ENCODE measurements at places on chromosomes 3 and 15.

DNA sequence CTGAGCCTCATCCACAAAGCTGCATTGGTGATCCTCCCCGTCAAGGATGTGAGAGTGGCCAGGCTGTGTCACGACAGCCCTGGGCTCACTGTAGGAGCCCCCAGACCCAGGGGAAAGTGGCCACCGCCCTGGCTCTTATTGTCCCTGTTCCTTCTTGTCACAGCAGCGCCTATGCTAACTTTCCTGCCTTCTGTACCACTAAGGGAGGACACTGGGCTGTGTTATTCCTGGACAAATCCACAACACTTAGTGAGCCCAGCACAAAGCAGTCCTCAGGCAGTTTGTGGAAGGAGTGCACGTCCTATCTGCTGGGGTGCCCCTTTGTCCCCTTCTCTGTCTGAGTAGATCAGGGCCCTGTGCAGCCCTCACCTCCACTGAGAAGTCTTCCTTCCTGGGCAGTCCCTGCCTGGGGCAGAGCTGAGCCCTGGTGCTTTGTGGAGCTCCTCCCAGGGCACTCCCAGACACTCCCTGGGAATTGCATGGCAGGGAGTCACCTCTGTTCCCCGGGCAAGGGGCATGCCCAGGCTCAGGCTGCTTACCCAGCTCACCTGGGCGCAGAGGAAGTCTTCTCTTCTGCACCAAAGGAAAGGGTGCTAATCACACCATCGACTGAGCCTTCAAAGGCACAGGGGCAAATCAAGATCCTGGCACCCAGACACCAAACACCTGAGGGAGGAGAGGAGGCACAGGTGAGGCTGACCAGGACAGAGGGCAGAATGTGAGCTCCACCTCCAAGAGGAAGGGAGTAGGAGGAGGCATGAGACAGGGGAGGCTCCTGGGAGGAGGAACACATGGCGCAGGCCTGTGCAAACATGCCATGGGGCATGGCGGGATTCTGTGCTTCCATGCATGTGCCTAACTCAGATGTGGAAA, 138.7 kb downstream of the KLF13 start:
- DNase-seq, result no peak
- H3K4me1 ChIP-seq, result no peaks in the 10 kb centered on the region
- H3K27ac ChIP-seq, result no peak overlapping the region

DNA sequence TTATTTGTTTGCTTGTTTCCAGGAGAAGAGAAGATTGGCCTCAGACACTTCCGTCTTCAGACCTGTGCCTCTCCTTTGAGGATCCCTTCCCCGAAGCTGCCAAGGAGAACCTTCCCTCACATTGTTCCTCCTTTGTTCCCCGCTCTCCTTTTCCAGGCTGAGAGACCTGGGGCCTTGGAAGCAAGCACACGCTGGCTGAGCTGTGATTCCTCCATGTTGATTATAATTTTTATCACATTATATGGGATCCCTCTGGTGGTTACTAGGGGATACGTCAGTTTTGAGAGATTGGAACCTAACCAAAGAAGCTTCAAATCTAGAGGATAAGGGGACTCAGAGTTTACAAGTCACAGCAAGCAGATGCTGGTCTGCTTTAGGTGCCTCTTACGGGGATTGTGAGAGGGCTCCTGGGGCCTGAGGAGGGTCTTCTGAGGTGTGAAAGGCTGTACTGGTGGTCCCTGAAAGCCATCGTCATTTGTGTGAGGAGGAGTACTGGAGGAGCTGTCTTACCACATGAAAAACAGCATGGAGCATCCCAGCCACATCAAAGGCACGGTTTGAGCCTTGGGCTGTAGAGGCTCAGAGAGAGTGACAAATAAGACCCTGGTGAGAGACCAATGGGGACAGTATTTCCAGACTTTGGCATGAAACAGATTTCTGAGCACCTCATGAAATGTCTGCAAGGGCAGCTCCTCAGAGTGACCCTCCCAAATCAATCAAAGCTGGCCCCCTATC, 760.1 kb upstream of the CFAP20DC start:
- peaks cover 8% of the 10 kb centered on the region for H3K27me3 ChIP-seq
- no peaks in the 10 kb centered on the region for H3K36me3 ChIP-seq
- H3K27ac ChIP-seq, result no peak overlapping the region
- no peak overlapping the region for H3K4me3 ChIP-seq
- DNase-seq, result no peak

DNA sequence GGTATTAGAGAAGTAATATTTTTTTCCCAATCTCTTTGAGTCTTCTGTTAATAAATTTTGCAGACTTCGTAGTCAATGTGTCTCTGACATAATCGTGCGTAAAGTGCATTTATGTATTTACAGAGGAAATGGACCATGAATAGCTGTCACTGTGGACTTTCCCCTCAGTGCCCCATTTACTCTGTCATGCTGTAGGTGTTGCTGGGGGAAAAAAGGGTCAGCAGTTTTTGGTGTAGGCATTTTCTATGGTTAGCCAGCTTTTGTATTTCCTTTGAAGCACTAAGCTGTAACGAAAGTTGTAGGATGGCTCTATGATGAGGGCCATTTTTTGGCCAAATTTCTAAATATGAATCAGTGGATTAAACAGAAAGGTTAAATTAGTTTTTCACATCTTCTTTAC, 598.4 kb downstream of the FGF12 start:
- H3K4me3 ChIP-seq, result no peak overlapping the region
- no peak overlapping the region for H3K27ac ChIP-seq
- peaks cover 3% of the 10 kb centered on the region for H3K27me3 ChIP-seq
- H3K4me1 ChIP-seq, result no peaks in the 10 kb centered on the region

GRCh38 chr15:92001307-92001706, 147.8 kb downstream of the SLCO3A1 start:
- no peak for DNase-seq
- no peak overlapping the region for H3K27ac ChIP-seq
- no peaks in the 10 kb centered on the region for H3K27me3 ChIP-seq
- no peaks in the 10 kb centered on the region for H3K36me3 ChIP-seq
- no peaks in the 10 kb centered on the region for H3K4me1 ChIP-seq

DNA sequence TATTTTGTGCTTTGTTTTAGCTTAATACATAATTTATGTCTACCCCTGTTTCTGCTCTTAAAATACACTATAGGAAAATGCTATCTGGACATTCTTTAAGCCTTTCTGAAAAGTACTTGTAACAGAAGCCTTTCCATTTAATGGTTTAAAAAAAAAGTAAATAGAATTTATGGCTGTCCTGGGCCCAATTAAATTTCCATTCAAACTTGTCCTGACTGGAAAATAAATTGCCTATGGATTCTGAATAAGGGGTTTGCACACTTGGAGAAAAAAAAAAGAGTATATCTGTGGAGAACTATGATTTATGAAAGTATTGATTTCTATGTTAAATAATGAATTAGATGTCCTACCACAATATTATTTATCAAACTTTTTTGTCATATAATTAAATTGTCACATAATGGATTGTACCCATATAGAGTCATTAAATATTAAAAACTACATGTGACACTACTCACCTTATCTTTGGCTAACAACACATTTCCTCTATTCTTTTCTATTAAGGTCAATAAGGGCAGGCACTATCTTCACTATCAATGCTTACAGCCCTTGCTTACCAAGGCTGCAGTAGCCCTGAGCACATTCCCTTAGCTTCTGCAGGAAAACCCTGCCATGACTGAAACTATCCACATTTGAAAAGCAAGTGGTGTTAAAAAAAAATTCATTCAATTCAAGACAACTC, 396.1 kb upstream of the ROBO2 start:
- H3K27ac ChIP-seq, result no peak overlapping the region
- no peaks in the 10 kb centered on the region for H3K36me3 ChIP-seq
- no peak for DNase-seq
- no peak overlapping the region for H3K4me3 ChIP-seq
- H3K4me1 ChIP-seq, result no peaks in the 10 kb centered on the region

DNA sequence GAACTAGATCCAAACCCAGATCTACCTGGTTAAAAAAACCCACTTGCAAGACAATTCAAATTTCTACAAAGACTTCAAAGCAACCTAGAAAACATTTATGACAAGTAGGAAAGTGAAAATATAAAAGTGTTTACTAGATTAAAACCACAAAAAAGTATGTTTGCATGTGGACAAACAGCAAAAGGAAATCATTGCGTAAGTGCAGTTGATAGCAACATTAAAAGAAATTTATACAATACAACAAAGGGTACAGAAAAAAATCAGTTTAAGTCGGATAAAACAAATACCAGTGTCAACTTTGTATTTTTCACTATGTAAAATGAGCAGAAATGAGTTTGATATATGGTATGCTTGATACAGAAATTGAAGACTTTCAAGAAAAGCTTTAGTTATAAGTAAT, 2.6 kb downstream of the EIF5A2 start:
- peaks cover 13% of the 10 kb centered on the region for H3K4me1 ChIP-seq
- no peak for DNase-seq
- H3K36me3 ChIP-seq, result peaks cover 8% of the 10 kb centered on the region
- no peak overlapping the region for H3K27ac ChIP-seq
- H3K27me3 ChIP-seq, result peaks cover 14% of the 10 kb centered on the region
- peak overlapping the region; percentile 1 for H3K4me3 ChIP-seq

DNA sequence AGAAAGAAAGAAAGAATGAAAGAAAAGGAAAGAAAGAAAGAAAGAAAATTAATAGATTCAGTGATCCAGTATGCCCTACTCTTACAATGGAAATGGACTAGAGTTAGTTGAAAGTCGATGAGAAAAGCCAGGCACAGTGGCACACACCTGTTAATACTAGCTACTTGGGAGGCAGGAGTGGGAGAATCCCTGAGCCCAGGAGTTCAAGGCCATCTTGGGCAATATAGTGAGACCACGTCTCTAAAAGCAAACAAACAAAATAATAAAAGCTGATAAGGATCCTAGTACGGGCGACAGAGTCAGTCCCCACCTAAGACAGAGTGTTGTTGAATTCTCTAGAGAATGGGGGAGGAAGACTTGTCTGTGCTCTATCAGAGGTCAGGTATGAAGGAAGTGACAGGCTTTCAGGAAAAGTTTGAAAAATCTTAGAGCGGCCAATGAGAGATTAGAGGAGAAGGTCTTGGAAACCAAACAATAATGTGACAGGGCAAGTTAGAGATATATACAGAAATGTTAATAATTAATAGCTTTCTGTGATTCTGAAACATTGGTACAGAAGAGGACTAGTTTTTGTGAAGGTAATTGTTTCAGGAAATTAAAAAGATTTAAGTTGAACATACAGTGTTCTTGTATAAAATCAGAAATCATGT, 117.9 kb upstream of the PTX3 start:
- no peak overlapping the region for H3K27ac ChIP-seq
- H3K27me3 ChIP-seq, result no peaks in the 10 kb centered on the region
- no peak for DNase-seq

DNA sequence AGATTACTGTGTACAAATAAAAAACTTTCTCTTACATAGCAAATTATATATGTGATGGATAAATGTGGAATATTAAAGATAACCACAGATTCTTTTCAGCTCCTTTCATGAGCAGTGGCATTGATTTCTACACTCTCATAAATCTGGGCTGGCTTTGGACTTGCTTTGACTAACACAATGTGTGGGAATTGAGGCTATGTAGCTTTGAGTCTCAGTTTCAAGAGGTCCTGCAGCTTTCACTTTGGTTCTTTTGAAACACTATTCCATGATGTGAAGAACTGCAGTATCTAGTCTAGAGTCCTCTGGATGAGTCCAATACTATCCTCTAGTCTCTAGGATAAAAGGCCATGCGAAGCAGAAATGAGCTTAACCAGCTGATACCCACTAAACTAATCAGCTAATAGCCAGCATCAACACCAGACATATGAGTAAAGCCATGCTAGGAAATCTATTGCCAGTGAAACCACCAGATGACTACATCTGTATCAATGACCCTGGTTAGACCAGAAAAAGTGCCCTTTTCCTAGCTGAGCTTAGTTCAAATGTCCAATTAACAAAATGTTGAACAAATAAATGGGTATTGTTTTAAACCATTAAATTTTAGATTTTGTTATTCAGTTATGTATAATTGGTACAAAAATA, 274.9 kb upstream of the ZPLD1 start:
- no peak for DNase-seq
- peaks cover 22% of the 10 kb centered on the region for H3K4me1 ChIP-seq
- no peak overlapping the region for H3K4me3 ChIP-seq
- H3K27me3 ChIP-seq, result no peaks in the 10 kb centered on the region
- peaks cover 4% of the 10 kb centered on the region for H3K36me3 ChIP-seq

DNA sequence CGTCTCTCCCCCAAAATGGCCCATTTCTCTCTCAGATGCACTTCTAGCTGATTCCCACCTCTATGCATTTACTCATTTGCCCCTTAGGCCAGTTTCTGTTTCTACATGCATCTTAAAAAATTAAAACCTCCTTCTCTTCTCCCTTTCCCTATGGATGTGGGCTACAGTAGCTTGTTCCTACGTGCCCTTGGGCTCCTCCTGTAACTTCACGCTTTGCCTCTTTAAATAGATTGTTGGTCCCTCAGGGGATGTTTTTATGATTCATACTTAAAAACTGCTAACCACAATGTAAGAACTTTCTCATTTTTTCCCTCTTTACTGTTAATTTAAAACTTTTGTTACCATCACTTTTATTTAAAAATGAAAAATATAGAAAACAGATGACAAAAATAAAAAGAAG, 185.6 kb upstream of the MRPL3 start:
- peaks cover 10% of the 10 kb centered on the region for H3K27me3 ChIP-seq
- H3K4me3 ChIP-seq, result no peak overlapping the region
- no peak for DNase-seq
- no peaks in the 10 kb centered on the region for H3K4me1 ChIP-seq
- no peaks in the 10 kb centered on the region for H3K36me3 ChIP-seq

DNA sequence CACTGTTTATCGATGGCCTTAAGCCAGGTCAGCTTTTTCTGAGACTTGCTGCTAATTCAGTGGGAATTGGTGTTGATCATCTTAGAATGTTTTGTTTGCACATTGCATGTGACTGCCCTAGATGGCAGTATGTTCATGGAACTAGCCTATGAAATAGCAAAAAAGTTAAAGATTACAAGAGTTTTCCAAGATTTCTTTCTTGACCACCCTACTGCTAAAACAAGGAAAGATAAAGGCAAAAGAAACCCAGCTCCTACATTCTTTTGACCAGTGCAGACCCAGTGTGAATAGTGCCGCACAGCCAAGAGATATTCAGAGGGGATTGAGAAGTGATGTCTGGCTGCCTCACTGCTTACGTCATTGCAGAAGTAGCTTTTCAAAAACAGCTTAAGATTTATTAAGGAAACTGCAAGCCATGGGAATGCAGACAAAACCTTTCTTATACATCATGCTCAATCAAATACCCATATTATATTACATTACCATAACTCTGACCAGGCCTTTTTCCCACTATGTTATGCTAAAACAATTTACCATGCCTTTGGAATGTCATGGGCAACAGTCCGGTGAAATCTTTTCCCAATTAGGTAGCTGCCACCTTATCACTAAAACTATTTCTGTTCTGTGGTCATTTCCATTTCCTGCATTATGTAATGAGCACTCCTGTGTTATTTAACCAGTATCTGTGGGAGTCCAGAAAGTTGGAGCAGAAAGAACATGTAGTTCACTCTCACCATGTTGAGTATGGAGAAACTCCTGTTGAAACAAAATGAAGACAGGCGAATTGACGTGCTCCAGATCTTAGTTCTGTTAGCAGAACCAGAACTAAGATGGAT, 6.0 kb downstream of the PHLDB2 start:
- peaks cover 7% of the 10 kb centered on the region for H3K27me3 ChIP-seq
- H3K27ac ChIP-seq, result peak overlapping the region; percentile 54
- peak overlapping the region; percentile 52 for H3K4me3 ChIP-seq
- peaks cover 3% of the 10 kb centered on the region for H3K36me3 ChIP-seq

All from type B pancreatic cell (in vitro differentiated cells).